ENCODE measurements at places on chromosomes 1 and 21.

DNA sequence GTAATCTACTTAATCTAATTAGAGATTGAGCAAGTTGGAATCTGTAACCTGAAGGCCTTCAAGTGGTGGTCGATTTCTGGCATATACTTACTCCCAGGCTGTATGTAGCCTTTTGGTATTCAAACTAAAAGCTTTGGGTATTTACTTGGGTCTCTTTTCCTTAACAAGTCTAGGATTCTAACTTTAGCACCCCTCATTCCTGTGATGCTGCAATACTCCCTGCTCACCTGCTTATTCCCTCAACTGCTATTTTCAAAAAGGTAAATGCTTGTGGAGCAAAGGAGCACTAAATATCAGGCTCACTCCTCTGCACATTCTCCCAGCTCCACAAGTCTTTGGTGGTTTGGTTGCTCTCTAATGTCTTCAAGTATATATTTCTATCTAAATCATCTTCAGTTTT is 68.0 kb upstream of the CYYR1 start:
- DNase-seq, result no peak

- no peak for DNase-seq
These were observed 43.6 kb downstream of the FAAH start for GRCh38 chr1:46437723-46438122.

DNA sequence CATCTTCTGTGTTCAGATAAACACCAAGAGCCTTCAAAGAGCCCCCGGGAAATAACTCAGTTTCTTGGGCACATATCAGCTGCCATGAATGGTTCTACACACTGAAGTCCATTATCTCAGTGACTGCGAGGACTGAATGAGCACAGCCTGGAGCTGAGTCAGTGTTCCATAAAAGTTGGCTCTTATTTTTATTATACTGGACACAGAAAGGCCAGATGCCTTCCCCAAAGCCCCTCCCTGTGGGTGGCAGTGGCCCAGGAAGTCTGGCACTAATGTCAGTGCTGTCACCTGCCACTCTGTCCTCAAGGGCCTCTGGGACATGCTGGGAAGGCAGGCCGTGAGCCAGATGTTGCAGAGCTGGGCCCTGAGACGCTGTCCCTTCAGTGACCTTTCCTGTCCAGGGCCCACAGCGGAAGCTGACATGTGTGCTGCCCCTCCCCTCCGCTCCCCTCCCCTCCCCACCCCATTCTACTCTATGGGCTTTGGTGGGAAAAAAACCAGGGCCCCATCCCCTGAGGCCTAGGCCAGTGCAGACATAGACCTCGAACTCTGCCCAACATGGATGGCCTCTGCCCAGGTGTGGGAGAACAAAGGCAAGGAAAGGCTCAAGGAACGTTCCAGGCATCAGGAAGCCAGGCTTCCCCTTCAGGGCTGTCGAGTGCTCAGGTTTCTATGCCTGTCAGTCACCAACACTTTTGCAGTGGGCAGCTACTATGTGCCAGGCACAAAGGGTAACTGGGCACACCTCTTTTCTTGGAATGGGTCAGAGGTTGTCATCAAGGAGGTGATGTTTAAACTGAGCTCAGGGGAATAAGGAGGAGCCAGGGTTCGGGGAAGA is 22.4 kb upstream of the NPPB start:
- DNase-seq, result no peak

- no peak for DNase-seq
These were observed 58.9 kb downstream of the VPS26C start for GRCh38 chr21:37208056-37208721.

DNA sequence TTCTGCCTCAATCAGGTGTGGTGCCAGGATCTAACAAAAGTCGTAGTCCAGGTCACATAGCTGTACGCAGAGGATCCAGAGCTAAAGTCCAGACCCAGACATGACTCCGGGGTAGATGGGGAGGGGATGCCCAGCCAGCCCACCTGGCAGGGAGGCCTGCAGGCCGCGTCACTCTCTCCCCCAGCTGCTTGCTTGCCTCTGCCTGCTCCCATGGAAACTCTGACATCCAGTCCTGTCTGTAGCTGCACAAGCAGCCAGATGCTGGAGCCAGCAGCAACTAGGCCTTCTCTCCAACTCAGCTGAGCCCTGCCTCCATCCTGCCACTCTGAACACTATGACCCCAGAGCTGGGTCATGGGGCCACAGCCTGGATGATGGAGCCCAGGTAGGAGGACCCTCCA is 8.1 kb downstream of the COL8A2 start:
- no peak for DNase-seq

DNA sequence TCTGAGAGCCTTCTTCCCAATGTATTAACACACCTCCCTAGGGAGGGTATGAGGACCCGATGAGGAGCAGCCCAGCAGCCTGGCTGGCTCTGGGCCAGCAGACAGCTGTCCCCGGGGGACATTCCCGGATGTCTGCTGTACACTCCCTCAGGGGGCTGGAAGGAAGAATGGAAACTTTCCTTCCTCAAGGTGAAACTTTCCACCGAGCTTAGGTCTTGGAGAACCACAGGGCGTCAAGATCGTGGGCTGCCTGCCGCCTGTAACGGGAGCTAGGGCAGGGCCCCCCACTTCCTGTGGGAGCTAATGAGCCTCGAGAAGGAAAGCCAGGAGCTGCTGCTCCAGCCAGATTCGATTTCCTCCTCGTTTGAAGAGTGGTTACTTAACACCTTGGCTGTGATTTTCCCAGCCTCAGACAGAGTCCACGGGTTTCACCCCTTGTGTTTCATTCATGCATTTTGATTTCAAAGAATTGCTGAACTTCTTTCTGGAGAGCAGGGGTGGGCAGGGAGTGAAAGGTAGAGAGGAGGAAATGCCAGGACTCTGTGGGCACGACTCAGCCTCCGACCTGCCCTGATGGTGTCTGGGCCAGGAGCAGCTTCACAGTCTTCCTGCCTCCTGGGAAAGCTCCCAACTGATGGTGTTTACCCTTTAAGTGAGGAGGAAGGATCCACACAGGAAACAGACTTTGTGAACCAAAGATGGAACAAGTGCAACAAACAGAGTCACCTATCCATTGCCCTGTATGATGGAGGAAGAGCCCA is 29.7 kb downstream of the UBE2T start:
- DNase-seq, result no peak

DNA sequence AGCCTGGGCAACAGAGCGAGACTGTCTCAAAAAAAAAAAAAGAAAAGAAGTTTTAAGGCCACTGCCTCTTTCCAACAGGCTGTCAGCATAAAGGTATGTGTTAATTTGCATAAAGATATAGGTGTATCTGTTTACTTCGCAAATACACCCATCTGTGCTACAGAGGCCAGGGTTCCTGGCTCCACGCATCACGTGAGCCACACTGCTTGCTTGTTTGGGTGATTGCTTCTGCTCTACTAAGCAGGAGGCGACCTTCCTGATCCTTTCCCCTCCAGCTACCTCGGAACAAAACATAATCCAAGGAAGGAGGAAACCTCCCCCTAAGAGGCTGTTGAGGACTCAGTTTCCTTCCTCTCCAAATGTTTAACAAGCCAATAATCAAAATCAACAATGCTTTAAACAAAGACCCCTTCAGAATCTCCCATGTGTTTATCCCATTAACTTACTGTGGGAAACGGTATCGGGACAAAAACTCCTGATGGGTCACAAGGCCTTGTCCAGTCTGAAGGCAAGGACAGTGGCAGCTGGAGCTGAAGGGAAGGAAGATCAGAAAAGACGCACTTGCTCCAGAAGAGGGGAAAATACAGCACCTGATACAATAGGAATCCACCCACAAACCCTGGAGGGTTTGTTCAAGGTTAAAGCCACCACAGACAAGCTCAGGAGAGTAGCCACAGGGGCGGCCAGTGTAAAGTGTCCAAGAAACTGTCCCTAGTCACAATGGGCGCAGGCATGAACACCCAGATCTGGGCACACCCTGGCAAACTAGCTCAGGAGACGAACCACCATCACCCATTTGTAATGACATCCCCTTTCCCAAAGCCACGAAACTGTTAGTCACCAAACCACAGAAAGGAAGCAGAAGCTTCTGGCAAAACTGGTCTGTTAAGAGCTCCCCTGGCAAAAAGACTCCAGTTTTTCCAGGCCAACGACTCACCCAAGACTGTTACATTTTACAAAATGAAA is 17.2 kb downstream of the CTNNBIP1 start:
- no peak for DNase-seq

- no peak for DNase-seq
These were observed 63.0 kb downstream of the ALPL start for GRCh38 chr1:21572221-21572620.

- DNase-seq, result no peak
These were observed 10.0 kb upstream of the TNFRSF8 start for GRCh38 chr1:12052997-12053686.

Data from effector memory CD8-positive, alpha-beta T cell (primary cell).